ENCODE measurements at places on chromosomes 6 and 20. TPM values are rescaled to one million over a fixed set of nuclear protein-coding genes. Genes with fewer than 3 reads are reported as not detected.

Gene PPP1R14C
- total RNA-seq: 1.4 TPM

Gene AK9
- 1.3 TPM for total RNA-seq

Gene RPS21
- total RNA-seq: 3,216 TPM

Gene WDR46
- 58.4 TPM for total RNA-seq

Gene EPB41L1
- total RNA-seq: 67.3 TPM

Data from A549 treated with DMSO at 1 μM for 4 hours (cell line).